Spinal cord (tissue), 10 donors: ENCODE measurements at places on chromosomes 2 and 18. TPM values are rescaled to one million over a fixed set of nuclear protein-coding genes. Genes with fewer than 3 reads are reported as not detected.

SLC9A4 gene
- total RNA-seq, result 0.06 TPM

TMEM198 gene
- 5.3 TPM for total RNA-seq

SAG gene
- not detected for total RNA-seq

ANKRD62 gene
- 0.10 TPM for total RNA-seq

CYRIA gene
- 18.0 TPM for total RNA-seq

ALPG gene
- total RNA-seq, result not detected

GKN1 gene
- total RNA-seq, result not detected

CDK15 gene
- total RNA-seq, result 0.50 TPM

CD8B2 gene
- 0.28 TPM for total RNA-seq

ABCB11 gene
- 0.66 TPM for total RNA-seq

KLHL41 gene
- 3.9 TPM for total RNA-seq

DNA sequence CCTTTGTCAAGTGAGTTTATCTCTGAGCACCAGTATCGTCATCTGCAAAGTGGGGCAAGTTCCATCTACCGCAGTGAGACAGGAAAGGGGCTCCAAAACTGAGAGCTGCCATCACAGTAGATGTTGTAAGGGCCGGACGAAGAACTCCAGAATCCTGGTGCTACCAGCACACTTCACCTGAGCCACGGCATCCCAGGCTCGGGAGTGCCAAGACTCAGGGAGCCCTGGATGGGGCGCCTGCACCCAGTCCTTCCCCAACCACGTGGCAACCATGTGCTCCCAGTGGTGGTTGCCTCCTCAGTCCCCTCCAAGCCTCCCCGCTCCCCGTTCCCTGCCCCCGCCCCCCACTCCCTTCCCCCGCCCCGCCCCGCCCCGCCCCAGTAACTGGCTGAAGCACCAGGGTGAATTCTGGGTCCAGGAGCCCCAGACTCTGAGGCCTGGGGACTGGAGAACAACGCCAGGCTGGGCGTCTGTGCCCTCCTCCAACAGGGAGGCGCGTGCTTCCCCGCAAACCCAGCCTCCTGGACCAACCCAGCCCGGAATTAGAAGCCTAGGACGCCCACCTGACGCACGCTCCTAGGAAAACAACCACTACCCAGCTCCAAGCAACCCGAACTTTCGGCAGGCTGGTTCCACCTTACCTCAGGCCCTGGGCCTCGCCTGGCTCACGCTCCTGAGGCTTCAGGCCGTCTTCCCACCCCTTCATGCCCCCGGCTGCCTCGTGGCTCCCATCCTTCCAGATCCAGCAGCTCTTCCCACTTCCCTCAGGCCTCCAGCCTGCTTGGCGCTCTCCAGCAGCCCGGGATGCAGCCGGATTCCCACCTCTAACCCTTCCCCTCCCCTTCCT is 67.6 kb downstream of the LAMA3 start:
- H3K27ac ChIP-seq, result no peak overlapping the region
- H3K4me1 ChIP-seq, result peaks cover 4% of the 10 kb centered on the region
- no peaks in the 10 kb centered on the region for H3K27me3 ChIP-seq

DNA sequence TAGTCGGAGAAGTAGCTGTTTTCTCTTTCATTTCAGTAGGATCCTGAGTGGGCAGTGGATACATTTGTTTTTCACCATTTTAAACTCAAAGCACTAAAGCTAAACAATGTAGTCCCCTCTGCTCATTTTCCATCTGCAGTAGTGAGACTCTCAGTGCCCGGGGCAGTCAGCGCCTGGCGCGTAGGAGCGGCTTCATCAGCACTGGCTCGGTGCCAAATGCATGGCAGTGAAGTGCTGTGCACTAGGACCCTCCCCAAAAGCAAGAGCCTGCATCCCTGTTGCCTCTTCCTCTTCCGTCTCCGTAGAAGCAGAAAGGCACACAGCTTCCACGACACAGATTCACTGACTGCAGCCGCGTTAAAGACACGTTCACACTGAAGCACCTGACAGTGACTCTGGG is 19.0 kb upstream of the ESPNL start:
- H3K36me3 ChIP-seq, result peaks cover 38% of the 10 kb centered on the region
- no peak for DNase-seq
- no peaks in the 10 kb centered on the region for H3K27me3 ChIP-seq
- no peaks in the 10 kb centered on the region for H3K4me1 ChIP-seq
- H3K4me3 ChIP-seq, result no peak overlapping the region

DNA sequence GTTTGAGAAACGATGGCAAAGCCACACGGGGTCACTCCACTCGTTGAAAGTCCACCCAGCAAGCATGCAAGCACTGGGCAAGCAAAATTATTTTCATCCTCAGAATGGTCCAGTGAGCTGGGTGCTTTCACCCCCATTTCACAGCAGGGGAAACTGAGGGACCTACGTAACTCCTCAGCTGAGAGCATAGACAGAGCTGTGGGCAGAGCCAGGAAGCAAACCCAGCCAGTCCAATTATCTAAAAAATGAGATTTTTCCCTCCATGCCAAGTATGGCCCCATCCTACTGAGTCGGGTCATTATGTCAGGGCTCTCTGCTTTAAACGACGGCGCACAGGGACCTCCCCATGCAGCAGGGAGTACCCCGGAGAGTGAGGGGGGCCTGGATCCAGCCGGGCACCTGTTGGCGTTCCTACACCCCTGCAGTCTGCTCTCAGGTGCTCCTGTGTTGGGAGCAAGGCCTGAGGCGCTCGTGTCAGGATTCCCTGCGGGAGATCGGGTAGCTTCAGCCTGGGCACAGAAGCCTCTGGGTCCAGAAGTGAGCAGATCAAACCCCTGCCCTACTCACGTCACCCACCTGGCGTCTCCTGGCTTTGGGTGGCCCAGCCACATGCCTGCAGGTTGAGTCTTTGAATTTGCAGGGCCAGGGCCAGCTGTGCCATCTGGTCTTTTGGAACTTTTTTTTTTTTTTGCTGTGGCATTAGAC is 17.3 kb downstream of the TWIST2 start:
- H3K4me3 ChIP-seq, result no peak overlapping the region
- no peaks in the 10 kb centered on the region for H3K27me3 ChIP-seq
- DNase-seq, result no peak
- H3K36me3 ChIP-seq, result no peaks in the 10 kb centered on the region

- H3K27ac ChIP-seq, result peak overlapping the region; percentile 33
- no peak overlapping the region for H3K4me3 ChIP-seq
- no peaks in the 10 kb centered on the region for H3K36me3 ChIP-seq
- H3K27me3 ChIP-seq, result no peaks in the 10 kb centered on the region
- DNase-seq, result no peak
These were observed 10.6 kb upstream of the CIB4 start for GRCh38 chr2:26651799-26652198.

GRCh38 chr2:152534460-152535135 is 182.7 kb downstream of the PRPF40A start:
- H3K36me3 ChIP-seq, result no peaks in the 10 kb centered on the region
- H3K4me3 ChIP-seq, result no peak overlapping the region
- no peaks in the 10 kb centered on the region for H3K27me3 ChIP-seq
- H3K27ac ChIP-seq, result peak overlapping the region; percentile 42

- DNase-seq, result no peak
- H3K4me3 ChIP-seq, result no peak overlapping the region
- H3K27me3 ChIP-seq, result no peaks in the 10 kb centered on the region
These were observed 72.1 kb downstream of the OSBPL6 start for GRCh38 chr2:178266445-178266844.

- H3K27me3 ChIP-seq, result no peaks in the 10 kb centered on the region
- no peak overlapping the region for H3K4me3 ChIP-seq
These were observed 200.9 kb downstream of the FAM210A start for GRCh38 chr18:13525381-13526029.

- no peaks in the 10 kb centered on the region for H3K27me3 ChIP-seq
- no peak overlapping the region for H3K27ac ChIP-seq
- no peaks in the 10 kb centered on the region for H3K4me1 ChIP-seq
- H3K36me3 ChIP-seq, result no peaks in the 10 kb centered on the region
- no peak overlapping the region for H3K4me3 ChIP-seq
These were observed 153.6 kb downstream of the UPP2 start for GRCh38 chr2:158255257-158255656.

GRCh38 chr2:79612999-79613398 is 100.1 kb downstream of the CTNNA2 start:
- H3K4me3 ChIP-seq, result no peak overlapping the region
- H3K27ac ChIP-seq, result no peak overlapping the region
- H3K27me3 ChIP-seq, result no peaks in the 10 kb centered on the region
- H3K36me3 ChIP-seq, result no peaks in the 10 kb centered on the region
- H3K4me1 ChIP-seq, result no peaks in the 10 kb centered on the region

DNA sequence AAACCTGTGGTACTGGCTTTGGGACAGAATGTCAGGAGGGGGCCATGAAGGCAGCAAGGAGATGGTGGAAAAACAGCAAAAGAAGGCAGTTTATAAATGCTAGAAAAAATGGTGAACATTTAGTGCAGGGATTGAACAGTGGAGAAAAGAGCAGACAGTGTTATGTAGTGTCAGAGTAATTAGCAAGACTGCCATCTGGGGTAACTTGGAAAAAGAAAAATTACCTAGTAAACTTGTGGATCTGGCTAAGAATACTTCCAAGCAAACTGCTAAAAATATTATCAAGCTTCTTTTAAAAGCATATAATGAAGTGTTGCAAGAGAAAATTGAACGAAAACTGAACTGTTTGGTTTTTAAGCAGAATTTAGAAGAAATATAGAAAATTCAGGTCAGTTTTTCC is 267.8 kb downstream of the INSIG2 start:
- no peaks in the 10 kb centered on the region for H3K36me3 ChIP-seq
- H3K27ac ChIP-seq, result no peak overlapping the region
- no peaks in the 10 kb centered on the region for H3K4me1 ChIP-seq
- no peak overlapping the region for H3K4me3 ChIP-seq

DNA sequence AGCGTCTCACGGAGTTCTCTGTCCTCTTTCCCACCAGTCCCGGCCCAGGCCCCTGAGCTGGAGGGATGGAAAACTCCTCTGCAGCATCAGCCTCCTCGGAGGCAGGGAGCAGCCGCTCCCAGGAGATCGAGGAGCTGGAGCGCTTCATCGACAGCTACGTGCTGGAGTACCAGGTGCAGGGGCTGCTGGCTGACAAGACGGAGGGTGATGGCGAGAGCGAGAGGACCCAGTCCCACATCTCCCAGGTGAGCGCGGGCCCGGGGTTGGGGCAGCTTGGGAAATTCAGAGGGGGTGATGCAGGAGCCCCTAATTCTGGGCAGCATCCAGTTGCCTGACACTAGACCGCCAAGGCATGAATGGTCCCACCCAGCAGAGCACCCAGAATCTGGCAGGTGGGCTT is 80.7 kb downstream of the CTIF start:
- no peaks in the 10 kb centered on the region for H3K27me3 ChIP-seq
- H3K36me3 ChIP-seq, result peaks cover 56% of the 10 kb centered on the region
- H3K4me3 ChIP-seq, result no peak overlapping the region
- H3K27ac ChIP-seq, result no peak overlapping the region
- DNase-seq, result no peak
- peaks cover 27% of the 10 kb centered on the region for H3K4me1 ChIP-seq

GRCh38 chr2:19864381-19864780 is 37.4 kb downstream of the TTC32 start:
- H3K27ac ChIP-seq, result no peak overlapping the region
- H3K4me3 ChIP-seq, result no peak overlapping the region
- H3K27me3 ChIP-seq, result peaks cover 13% of the 10 kb centered on the region
- no peak for DNase-seq
- no peaks in the 10 kb centered on the region for H3K36me3 ChIP-seq

DNA sequence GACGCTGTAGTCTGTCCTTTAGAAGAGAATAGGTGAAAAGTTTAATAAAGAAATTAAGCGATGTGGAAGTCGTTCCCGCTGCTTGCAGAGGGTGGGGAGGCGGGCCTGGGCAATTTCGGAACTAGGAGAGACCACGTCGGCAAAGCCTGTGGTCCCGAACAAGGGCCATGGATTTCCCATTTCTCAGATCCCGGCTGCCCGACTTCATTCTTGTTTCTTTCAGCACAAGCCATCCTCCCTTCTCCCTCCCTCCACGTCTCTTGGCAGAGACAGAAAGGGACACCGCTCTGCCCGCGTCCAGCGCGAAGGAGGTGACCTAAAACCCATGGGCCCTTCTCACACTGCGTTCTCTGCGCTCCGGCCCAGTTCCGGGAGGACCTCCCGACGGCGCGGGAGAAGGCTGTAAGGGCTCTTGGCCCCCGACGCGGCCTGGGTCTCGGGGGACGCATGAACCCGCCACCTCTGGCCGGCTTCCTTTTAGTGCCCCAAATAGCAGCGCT is 2.2 kb upstream of the BCL2L11 start:
- peaks cover 52% of the 10 kb centered on the region for H3K4me1 ChIP-seq
- H3K4me3 ChIP-seq, result peak overlapping the region; percentile 29
- H3K27me3 ChIP-seq, result peaks cover 54% of the 10 kb centered on the region
- no peaks in the 10 kb centered on the region for H3K36me3 ChIP-seq
- peak; percentile 19 for DNase-seq
- no peak overlapping the region for H3K27ac ChIP-seq

DNA sequence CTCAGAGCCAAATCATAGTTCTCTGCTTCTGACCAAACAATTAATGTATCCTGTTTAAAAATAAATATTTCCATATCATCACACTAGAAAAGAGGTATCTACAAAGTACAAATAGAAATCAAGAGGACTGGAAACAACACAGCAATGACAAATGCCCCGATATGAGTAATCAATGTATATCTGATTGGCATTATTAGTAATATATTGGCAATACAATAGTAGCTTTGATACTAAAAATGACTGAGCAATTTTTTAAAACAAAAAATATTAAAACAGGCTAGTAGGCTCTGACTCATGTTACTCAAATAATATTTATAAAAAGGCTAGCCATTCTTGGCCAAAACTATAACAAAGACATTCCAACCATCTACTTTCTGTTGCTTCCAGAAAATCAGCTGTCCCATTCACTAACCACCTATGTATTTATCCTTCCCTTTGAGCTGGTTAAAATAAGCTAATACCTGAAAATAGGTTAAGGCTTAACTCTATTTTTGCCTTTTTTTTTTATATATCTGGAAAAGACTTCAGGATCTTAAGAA is 13.3 kb downstream of the PPP4R3B start:
- H3K27me3 ChIP-seq, result no peaks in the 10 kb centered on the region
- DNase-seq, result no peak
- H3K27ac ChIP-seq, result no peak overlapping the region
- no peak overlapping the region for H3K4me3 ChIP-seq
- peaks cover 6% of the 10 kb centered on the region for H3K36me3 ChIP-seq

GRCh38 chr2:33583194-33583938 is 15.7 kb downstream of the FAM98A start:
- DNase-seq, result no peak
- H3K4me3 ChIP-seq, result no peak overlapping the region
- no peak overlapping the region for H3K27ac ChIP-seq
- no peaks in the 10 kb centered on the region for H3K27me3 ChIP-seq
- peaks cover 12% of the 10 kb centered on the region for H3K36me3 ChIP-seq
